ENCODE measurements at places on chromosomes 16 and 17.

GRCh38 chr16:51849715-51850114, 697.2 kb downstream of the TOX3 start:
- no peak for DNase-seq

GRCh38 chr17:48106802-48107136, 797 bp upstream of the SNX11 start:
- DNase-seq, result no peak

GRCh38 chr16:57226701-57227621, 18.1 kb upstream of the ARL2BP start:
- no peak for DNase-seq

DNA sequence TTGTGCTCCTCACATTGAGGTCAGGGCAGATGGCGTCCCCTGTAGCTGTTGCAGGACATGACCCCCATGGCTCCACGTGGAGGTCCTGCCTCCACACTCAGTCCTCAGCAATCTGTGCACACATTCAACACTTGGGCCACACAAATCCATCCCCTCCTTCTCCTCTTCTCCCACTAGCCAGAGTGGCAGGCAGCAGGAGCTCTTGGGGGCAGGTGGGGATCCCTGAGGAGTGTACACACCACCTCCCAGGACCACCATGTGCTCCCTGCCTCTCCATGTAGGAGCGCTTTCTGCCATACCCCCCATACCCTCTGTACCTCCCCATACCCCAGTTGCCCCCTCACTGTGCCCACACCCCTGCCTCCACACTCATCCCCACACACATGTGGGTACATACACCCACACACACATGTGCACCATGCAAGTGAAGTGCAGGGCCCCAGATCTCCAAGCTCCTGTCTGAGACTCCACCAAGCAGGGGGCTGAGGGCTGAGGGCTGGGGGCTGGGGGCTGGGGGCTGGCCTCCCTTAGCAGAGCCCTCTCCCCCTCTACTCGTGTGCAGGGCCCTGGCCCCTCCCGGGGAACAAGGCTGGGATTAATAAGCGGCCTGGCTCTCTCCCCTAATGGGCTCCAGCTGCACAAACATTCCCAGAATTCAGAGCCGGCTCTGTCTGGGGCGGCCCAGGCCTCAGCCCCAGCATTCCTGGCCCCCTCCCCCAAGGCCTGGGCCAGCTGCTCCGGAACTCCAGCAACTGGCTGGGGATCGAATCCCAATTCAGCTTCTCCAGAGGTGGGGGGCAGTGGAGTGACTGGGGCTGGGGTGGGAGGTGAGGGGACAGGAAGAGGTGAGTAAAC, 48.2 kb upstream of the MEIOC start:
- no peak for DNase-seq

DNA sequence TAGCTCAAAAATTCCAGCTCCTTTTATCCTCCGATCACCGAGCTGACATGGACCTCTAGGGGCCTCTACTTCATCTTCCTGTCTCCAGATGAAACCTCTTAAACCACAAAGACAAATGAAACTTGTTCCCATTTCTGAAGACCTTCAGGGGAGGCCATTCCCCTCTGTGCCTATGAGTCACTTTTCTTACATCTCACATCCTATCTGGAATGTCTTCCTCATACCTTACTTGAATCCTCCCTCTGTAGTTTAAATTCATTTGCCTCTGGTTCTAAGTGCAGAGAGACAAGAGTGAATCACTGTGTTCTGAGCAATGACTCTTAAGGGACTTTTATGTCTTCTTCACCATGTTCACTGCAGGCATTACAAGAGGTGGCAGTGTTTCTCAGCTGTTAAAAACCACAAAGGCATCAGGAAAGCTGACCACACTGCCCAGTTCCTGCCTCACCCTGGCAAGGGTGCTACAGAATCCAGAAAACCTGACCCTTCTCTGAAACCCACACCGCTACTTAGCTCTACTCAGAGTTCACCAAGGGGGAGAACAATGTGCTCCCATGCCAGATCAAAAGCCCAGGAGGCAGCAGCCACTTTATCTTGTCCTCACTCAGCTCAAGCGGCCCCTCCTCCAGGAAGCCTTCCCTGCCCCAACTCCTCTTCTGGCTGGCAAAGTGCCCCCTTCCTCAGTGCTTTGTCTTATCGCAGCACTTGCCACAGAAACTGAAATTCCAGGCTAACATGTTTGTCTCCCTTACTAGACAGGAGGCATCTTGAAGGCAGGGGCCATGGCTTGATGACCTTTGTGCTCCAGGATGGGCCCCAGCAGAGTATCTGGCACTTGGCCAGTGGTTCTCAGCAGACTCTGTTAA, 6.4 kb downstream of the CUEDC1 start:
- DNase-seq, result no peak

DNA sequence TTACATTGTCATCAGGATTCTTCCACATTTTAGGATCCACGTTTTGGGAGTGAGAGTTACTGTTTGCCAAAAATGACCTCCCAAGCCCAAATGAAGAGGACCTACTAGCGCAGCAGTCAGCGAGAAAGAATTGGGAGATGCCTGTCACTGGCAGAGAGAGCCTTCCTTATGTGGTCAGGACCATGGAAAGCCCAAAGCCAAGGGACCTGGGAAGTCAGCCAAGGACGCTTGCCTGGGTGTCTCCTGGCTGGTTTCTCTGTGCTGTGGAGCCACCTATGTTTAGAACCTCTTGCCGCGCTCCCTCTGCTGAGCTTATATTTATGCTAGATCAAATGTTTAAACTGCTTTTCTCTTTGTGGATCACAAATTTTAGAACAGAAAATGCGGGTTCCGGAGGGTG, 24.9 kb upstream of the RHBDL3 start:
- no peak for DNase-seq

All from NCI-H2107 (cell line).